ENCODE measurements at places on chromosomes 3 and 15.

GRCh38 chr3:150588027-150588830, 14.9 kb upstream of the SELENOT start:
- DNase-seq = no peak

GRCh38 chr3:57594576-57594975, 2.6 kb downstream of the ARF4 start:
- DNase-seq = no peak

DNA sequence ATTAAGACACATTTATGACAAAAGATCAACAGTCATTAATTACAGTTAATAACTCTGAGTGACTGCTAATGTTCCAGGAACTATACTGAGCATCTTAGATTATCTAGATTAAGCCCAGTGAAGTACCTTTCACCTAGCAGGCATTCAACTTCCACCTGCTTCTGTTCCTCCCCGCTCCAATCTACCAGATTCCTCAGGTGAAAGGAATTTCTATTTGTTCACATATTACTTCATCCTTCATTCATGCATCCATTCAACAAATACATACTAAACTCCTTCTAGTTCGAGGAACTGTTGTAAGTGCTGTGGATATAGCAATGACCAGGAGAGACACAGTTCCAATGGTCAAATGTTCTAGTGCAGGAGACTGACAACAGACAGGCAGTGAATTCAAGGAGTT, 139.3 kb downstream of the FILIP1L start:
- DNase-seq = no peak

- DNase-seq = no peak
These were observed 123.7 kb upstream of the MCTP2 start for GRCh38 chr15:94107652-94108051.

GRCh38 chr3:135215516-135215915, 420.5 kb downstream of the EPHB1 start:
- DNase-seq = no peak

DNA sequence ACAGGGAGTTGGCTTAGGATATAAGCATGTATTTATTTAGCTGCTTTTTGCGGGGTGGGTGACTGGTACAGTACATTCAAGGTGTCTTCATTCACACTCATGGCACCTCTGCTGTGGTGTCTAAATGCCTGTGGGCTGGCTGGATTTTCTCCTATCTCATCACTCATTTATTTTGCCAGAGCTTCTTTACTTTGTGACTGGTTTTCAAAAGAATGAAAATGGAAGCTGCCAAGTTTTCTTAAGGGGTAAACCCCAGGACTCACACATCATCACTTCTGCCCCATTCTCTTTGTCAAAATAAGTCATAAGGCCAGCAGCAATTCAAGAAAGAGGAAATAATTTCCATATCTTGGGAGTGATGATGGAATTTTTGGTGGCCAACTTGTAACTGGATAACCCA, 493.4 kb upstream of the ALCAM start:
- DNase-seq = no peak

DNA sequence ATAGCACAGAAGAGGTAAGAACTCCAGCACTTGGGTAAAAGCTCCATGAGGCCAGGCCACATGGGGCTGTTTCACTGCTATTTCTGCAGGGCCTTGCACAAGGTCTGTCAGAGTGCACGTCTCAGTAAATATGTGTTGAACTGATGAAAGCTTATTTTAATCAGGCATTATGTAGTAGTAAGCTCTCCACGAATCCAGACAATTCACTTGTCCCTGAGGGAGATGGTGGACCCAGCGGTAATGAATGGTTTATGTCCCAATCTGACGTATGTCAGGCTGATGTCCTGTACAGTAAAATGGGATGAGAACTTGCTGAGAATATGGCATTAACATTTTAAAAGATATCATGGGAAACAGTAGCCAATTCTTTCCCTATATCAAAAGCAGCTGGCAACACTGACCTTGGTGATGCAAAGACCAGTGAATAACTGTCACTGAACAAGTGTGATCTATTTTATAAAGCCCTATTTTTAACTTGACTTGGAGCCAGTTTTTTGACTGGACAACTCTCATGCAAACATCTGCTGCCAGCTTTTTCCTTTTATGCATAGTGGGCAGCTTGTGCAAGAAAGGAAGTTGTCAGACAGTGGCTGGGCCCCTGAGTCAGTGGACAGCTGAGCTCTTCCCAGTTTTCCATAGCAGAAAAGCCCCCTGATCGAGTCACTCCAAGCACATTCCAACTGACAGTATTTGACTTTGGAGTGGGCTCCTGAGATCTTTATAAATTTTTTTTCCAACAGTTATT, 519.8 kb upstream of the MDFIC2 start:
- DNase-seq = no peak

DNA sequence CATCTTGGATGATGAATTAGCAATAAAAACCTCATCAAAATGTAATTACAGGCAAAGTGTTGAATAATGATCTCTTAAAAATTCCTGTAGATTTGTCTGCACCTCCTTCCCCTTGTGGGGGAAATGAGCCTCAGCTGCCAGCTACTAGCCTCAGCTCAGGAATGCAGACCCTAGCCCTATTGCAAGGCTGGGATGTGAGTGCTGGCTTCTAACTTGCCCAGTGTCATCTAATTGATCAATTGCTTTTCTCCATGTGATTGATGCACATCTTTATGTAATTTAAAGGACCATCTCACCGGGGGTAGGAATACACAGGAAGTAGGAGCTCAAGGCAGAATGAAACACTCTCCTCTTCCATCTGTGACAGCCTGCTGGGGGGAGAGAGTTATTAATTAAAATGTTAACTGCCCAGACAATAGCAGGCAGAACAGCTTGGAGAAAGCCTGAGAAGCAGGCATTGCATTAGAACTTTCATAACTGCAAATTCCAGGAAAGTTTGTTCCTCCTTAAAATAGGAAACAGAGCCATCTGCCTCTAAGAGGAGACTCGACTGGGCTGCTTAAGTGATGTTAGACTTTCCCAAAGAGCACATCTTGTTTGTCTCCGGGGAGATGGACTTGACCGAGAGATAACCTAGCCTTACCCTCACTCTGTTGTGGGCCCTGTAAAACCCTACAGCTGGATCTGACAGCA, 69.6 kb downstream of the LRTM1 start:
- no peak for DNase-seq

DNA sequence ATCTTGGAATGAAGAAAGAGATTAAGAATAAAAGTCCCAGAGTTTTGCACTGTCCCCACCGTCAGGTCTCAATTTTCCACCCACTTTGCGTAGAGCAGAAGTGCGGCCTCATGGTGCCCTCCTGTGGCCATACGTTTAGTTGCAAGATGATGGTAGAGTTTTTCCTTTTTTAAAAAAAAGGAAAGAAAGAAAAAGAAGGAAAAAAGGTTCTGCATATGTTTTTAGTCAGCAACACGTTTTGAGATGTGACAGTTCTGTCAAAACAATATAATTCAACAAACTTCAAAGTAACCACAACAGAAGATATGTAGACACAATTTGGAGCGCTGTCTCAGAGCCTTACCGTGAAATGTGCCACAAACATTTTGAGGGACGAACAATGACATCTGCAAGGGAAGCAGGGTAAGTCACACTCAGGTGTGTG, 24.6 kb downstream of the EBLN2 start:
- no peak for DNase-seq

GRCh38 chr3:20462723-20463122, 276.7 kb upstream of the SGO1 start:
- DNase-seq = no peak

- DNase-seq = no peak
These were observed 106.5 kb downstream of the TPRA1 start for GRCh38 chr3:127483902-127484591.

DNA sequence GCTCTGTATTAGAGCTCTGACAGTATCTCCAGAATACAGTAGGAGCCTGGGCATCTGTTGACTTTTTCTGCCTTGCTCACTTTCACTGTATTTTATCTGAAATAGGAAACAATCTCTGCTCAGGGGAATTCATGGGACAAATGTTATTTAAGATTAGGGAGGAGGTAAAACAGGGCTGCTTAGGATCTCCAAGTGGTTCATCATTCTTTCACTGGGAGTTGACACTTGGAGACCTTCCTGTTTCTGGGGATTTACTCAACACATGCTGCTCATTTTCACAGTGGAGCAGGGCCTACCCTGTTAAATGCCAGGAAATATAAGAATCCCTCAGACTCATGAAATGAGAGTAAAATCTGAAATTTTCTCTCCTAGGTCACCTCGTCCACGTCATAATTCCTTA, 185.5 kb downstream of the GAP43 start:
- DNase-seq = no peak

DNA sequence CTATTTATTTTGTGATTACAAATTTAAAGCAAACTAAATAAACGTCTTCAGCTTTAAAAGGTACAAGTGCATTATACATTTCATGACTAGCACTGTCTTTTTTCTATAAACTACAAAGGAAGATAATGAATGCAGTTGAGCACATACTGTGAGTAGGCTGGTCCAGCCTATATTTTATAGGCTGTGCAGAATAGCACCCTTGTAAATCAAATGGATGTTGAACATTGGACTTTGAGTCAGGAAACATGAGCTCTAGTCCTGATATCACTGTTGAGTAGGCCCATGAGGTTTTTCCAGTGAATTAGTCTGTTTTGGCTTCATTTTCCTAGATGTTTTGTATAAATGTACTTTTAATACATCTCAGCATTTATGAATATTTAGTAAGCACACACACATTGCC, 447.3 kb upstream of the KCNMB2 start:
- no peak for DNase-seq

- DNase-seq = no peak
These were observed 316.8 kb downstream of the POLQ start for GRCh38 chr3:121228971-121229370.

DNA sequence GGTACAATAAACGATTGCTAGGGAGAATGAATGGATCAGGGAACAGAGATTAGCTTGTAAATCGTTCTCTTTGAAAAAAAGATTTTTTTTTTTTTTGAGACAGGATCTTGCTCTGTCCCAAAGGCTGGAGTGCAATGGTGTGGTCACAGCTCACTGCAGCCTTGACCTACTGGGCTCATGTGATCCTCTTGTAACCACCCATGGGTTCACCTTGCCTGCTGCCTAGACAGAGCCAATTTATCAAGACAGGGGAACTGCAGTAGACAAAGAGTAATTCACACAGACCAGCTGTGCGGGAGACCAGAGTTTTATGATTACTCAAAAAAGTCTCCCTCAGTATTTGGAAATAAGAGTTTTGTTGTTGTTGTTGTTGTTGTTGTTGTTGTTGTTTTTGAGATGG, 39.6 kb downstream of the METTL6 start:
- DNase-seq = no peak

DNA sequence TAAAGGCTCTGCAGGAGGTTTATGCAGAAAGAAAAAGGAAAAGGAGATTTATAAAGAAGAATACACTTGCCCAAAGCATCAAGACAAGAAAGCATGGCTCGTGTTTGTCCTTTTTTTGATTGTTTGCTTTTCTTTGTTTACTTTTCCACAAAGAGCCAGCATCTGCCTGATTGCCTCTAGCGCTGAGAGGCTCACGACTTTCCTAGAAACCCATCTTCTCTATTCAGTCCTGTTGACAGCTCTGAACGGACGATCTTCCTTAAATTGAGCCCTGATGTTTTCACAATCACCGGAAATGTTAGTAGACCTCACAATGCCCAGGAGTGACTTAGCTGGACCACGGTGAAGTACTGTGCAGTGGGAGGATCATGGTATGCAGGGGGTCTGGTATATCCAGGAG, 12.4 kb downstream of the GP5 start:
- no peak for DNase-seq

DNA sequence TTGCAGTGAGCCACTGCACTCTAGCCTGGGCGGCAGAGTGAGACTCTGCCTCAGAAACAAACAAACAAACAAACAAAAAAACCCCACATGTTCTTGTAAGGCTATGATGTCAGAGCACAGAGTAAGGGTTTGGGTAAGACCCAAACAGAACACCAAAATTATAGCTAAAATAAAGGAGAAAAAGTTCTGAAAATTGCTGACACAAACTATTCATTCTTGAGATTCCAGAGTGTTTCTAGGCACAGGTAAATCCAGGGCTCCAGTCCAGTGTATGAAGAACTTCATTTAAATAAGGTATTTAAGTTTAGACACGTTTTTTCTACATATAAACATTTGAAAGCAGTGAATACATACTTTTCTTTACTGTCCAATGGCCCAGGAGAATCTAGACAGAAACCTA, 3.9 kb downstream of the CDC25A start:
- DNase-seq = no peak

- no peak for DNase-seq
These were observed 185.7 kb upstream of the THRB start for GRCh38 chr3:24680214-24680967.

GRCh38 chr3:20320489-20320888, 134.5 kb upstream of the SGO1 start:
- no peak for DNase-seq

All from cortex of kidney (tissue), 1 donor.